ENCODE measurements at places on chromosomes 4 and X. TPM values are rescaled to one million over a fixed set of nuclear protein-coding genes. Genes with fewer than 3 reads are reported as not detected.

Gene HELT
- total RNA-seq, result not detected

Gene GPR173
- total RNA-seq, result not detected

Gene BEND4
- 0.05 TPM for total RNA-seq

Gene TREX2
- 2.3 TPM for total RNA-seq

Gene DRD5
- not detected for total RNA-seq

Gene XG
- total RNA-seq, result not detected

Gene PGRMC1
- total RNA-seq, result 31.6 TPM

Gene HTN1
- total RNA-seq, result not detected

Gene ZMAT1
- total RNA-seq, result 3.8 TPM

Gene IGFBP7
- total RNA-seq, result 0.18 TPM

Gene FAAH2
- 4.2 TPM for total RNA-seq

Gene VCX
- not detected for total RNA-seq

Data from T-helper 2 cell treated with Interferon-gamma antibody and Interleukin-4, amounts not matched to agents 100 ng/mL and 5 ng/mL, for 36 hours (primary cell).